ENCODE measurements at places on chromosomes 7 and 10.

- DNase-seq = no peak
Observed at GRCh38 chr10:69761320-69761719, 40.4 kb upstream of the COL13A1 start.

DNA sequence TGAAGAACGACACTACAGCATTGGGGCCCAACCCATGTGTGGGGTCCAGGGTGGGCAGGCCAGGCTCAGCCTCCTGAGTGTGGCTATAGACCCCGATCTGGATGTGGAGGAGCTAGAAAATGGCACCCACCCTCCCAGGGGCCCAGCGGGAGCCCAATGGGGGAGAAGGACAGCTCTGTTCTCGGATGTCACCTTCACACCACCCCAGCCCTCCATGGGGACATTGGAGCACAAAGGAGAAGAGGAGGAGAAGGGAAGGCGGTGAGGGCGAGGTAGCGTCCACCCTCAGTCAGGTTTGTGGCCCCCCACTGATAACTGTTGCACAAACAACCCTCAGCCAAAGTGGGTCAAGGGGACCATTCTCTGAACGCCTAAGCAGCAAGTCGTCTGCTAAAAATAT, 509.3 kb downstream of the GRID1 start:
- no peak for DNase-seq

DNA sequence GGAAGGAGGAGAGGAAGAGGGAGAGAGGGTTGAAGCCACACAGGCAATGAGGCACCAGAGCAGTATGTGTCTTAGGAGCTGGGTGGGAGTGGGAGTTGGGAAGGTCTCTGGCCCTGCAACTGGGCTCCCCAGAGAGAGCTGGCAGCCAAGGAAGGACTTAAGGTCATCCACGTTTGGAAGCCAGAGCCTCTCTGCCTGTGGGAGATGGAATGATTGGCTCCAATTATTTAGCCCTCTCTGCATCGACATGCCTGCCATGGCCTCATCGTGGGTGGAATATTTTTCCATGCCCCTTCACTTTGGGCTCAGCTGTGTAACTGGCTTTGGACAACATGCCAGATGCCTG, 478.5 kb downstream of the RPS24 start:
- no peak for DNase-seq

DNA sequence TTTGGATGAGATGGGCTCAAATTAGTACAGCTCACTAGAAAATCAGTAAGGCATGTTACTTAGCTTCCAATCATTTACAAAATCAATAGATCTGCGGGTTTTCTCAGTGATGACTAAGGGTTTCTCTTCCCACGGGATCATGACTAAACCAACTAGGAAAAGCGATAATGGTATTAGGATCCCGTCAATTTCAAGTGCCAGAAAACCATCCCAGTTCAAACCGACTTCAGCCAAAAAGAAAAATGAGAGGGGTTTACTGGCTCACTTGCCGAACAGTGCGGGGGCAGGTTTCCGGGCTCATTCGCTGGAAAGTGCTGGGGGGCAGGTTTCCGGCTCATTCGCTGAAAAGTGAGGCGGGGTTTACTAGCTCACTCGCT, 62.1 kb upstream of the LYZL2 start:
- DNase-seq = no peak

DNA sequence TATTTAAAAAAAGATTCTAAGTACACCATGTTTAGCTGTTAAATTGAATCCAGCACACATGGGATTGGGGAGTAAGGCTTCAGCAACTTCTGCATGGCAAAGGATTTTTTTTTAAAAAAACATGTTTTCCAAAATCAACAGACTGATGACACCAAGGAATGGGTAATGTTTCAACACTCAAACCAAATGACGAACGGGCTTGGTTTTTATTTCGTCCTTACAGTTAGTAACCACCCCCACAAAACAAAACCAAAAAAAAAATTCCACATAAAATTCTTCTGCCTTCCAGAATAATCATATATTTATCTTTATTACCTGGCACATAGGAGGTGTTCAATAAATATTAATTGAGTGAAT, 45.7 kb downstream of the ICA1 start:
- no peak for DNase-seq

DNA sequence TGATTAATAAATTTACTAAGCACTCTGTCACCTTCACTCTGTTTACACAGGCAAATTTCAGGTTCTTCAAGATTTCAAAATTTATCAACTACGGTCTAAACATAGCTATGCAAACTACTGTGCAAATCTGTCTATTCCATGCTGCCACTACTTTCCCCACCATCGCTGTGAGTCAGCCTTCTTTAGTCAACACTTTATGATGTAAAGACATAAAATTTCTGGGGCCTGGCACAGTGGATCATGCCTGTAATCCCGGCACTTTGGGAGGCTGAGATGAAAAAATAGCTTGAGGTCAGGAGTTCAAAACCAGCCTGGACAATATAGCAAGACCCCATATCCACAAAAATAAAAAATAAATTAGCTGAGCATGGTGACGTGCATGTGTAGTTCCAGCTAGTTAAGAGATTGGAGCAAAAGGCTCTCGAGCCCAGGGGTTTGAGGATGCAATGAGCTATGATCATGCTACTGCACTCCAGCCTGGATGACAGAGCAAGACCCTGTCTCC, 42.6 kb downstream of the CNOT4 start:
- no peak for DNase-seq

- DNase-seq = peak; percentile 54
Observed at GRCh38 chr10:30857803-30858202, 173.9 kb downstream of the ZNF438 start.

DNA sequence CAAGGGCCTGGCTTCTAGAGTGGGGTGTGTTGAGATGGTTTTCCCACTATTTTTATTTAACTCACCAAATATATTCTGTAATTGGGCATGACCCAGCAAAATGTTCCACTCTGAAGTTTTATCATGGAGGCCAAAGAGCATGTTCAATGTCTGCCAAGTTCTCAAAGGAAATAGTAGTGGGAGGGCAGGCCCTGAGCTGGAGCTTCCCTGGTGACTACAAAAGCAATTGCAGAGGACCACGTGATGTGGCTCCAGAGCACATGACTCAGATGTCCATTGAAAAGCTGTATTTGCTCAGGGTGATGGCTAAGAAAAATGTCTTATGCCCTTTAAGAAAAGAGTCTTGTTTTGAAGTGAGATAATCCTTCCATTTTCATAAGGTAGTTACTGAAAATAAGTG, 1024.8 kb downstream of the LRMDA start:
- DNase-seq = no peak

- DNase-seq = no peak
Observed at GRCh38 chr7:121298831-121299239, 30.0 kb upstream of the WNT16 start.

- DNase-seq = no peak
Observed at GRCh38 chr10:33123680-33124079, 165.7 kb upstream of the ITGB1 start.

DNA sequence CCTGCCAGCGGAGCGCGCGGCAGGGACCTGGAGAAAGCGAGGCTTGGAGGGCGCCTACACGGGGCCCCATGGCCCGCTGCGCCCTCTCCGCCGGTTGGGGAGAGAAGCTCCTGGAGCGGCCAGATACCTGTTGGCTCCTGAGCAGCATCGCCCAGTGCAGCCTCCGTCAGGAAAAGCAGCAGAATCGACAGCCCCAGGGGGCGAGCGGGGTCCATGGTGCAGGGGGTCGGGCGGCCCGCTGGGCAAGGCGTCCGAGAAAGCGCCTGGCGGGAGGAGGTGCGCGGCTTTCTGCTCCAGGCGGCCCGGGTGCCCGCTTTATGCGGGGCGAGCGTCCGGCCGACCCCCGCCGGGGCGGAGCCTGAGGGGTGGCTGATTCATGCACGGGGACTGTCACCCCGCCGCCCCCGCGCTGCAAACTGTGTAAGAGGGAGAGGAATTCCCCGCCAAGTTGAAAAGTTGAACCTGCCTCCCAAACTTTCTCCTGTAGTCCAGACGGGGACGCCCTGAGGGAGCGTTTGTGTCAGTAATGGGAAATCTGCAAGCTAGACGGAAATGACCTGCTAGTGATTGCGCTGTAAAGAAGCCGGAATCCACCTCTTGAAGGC, at the start of gene TFPI2:
Gene TFPI2 (minus strand): TSS at position 290 of the 605 bp plus-strand sequence. CDS start 75 bp downstream, at position 215.
- DNase-seq = peak; percentile 27

GRCh38 chr10:26612151-26612915, 85.2 kb upstream of the PDSS1 start:
- no peak for DNase-seq

DNA sequence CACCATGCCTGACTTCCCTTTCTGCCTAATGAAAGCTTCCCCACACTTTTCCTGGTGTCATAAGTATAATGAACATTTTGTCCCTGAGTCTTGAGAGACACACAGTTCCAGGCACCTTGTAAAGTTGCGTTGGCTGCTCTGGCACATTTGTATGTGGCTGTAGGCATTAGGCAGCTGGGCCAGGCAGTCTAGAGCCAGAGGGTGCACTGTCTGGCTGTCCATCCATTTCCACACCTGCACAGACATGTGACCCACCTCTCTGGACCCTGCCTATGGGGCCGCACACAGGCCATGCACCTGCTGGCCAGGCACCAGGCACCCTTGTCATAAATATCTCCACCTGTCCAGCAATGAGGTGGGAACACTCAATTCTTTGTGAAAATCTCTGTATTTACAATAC, 54.7 kb upstream of the ANTXRL start:
- no peak for DNase-seq

DNA sequence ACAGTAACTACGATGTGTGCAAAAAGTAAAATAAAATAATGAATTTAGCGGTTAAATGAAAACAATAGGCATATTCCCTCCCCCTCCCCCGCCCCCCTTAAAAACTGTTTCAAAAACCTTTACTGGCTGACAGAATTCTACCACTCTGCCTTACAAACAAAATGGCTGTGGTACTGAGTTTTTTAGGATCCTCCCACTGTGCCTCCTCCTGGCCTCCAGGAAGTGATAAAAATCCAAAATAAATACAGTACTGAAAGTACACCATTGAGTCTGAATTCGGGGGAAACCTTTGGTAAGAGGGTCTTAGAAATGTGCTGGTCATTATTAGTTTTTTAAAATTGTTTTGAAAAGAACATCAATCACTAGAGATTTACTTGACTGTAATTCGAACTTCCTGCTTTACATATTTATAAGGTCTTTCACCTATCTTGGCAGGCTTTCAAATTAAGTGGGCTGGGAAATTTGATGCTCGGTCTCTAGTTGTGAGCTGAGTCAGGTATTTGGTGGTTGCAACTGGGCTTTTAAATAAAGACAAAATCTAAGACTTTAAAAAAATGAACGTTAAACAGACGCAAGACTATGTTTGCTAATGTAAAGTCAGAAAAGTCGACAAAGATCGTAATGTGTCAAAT, 32.5 kb upstream of the EPC1 start:
- DNase-seq = no peak

Data from breast epithelium (tissue), 4 donors.